ENCODE measurements at places on chromosomes 16 and 17.

- H3K27me3 ChIP-seq, result peaks cover 73% of the 10 kb centered on the region
- peak overlapping the region; percentile 70 for H3K4me3 ChIP-seq
- H3K27ac ChIP-seq, result no peak overlapping the region
Observed at GRCh38 chr16:80931801-80932707, 74.6 kb downstream of the CMC2 start.

GRCh38 chr16:87694441-87695125 lies 71.2 kb downstream of the KLHDC4 start:
- peaks cover 17% of the 10 kb centered on the region for H3K4me1 ChIP-seq
- H3K27me3 ChIP-seq, result no peaks in the 10 kb centered on the region
- peak overlapping the region; percentile 28 for H3K27ac ChIP-seq
- DNase-seq, result no peak
- peaks cover 7% of the 10 kb centered on the region for H3K36me3 ChIP-seq

DNA sequence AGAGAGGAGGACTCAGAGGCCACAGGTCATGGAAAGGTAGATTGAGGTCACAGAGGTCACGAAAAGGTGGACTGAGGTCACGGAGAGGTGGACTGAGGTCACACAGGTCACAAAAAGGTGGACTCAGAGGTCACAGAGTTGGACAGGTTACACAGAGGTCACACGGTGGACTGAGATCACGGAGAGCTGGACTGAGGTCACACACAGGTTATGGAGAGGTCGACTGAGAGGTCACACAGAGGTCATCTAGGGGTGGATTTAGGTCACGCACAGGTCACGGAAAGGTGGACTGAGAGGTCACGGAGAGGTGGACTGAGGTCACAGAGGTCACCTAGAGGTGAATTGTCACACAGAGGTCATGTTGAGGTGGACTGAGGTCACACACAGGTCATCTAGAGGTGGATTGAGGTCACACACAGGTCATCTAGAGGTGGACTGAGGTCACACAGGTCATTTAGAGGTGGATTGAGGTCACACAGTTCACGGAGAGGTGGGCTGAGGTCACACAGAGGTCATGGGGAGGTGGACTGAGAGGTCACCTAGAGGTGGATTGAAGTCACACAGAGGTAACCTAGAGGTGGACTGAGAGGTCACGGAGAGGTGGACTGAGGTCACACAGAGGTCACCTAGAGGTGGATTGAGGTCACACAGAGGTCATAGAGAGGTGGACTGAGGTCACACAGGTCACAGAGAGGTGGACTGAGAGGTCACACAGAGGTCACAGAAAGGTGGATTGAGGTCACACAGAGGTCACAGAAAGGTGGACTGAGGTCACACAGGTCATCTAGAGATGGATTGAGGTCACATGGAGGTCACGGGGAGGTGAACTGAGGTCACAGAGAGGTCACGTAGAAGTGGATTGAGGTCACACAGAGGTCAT lies 26.7 kb upstream of the JPT2 start:
- no peak overlapping the region for H3K4me3 ChIP-seq
- H3K4me1 ChIP-seq, result peaks cover 5% of the 10 kb centered on the region

GRCh38 chr16:8798535-8799157 lies 1.0 kb downstream of the PMM2 start:
- no peaks in the 10 kb centered on the region for H3K27me3 ChIP-seq
- no peak for DNase-seq
- peaks cover 28% of the 10 kb centered on the region for H3K4me1 ChIP-seq

GRCh38 chr17:27797390-27798091 lies 2.8 kb downstream of the NOS2 start:
- no peaks in the 10 kb centered on the region for H3K36me3 ChIP-seq
- peaks cover 5% of the 10 kb centered on the region for H3K4me1 ChIP-seq
- DNase-seq, result no peak
- peaks cover 42% of the 10 kb centered on the region for H3K27me3 ChIP-seq
- H3K4me3 ChIP-seq, result no peak overlapping the region
- no peak overlapping the region for H3K27ac ChIP-seq
